ENCODE measurements at places on chromosomes 3 and 15.

GRCh38 chr3:177354466-177354865 lies 157.2 kb upstream of the TBL1XR1 start:
- DNase-seq, result no peak

- no peak for DNase-seq
These were observed 171.0 kb downstream of the FNDC3B start for GRCh38 chr3:172210355-172210754.

DNA sequence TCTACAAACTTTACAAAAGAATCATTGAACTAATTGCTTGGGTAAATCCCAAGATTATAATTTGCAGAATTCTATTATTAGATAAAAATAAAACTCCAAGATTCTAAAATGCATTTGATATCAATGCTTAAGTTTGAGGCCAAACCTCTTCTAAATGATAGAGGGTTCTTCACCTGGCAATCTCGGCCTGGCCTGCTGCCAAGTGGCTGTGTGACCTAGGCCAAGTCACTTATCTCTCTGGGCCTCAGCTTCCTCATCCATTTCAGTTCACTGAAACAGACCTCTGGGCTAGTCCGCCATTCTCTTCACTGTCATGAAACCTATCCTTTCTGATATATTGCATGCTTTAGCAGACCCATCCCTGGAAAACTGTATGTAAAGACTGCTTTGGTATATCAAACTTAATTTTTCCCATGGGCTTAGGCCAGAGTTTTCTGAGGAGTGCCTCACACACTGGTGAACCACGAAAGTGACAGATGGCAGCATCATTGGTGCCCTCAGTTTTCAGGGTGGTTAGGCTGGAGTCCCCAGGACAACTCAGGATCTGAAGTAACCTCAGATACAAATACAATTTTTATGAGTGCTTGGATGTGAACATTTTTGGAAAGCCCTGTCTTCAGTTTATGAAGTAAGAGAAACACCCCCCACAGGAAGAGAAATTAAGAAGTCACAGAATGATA lies 21.8 kb downstream of the NUDT16 start:
- no peak for DNase-seq

DNA sequence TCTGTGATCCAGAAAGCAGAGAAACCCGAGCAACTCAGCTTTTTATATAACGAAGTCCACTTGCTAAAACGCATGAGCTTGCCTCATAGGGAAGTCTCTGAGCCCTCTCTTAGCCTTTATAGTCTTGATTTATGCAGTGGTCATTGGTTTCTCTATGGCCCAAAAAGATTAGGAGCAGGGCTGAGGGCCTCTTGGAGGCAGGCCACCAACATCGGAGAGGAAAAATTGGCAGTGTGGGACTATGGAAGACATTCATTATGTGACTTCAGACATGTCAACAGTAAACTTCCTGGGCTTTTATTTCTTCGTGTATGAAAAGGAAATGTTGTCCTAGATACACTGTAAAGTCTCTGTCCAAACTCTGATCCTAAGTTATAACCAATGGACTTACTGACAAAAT lies 13.5 kb downstream of the RAB8B start:
- DNase-seq, result no peak

DNA sequence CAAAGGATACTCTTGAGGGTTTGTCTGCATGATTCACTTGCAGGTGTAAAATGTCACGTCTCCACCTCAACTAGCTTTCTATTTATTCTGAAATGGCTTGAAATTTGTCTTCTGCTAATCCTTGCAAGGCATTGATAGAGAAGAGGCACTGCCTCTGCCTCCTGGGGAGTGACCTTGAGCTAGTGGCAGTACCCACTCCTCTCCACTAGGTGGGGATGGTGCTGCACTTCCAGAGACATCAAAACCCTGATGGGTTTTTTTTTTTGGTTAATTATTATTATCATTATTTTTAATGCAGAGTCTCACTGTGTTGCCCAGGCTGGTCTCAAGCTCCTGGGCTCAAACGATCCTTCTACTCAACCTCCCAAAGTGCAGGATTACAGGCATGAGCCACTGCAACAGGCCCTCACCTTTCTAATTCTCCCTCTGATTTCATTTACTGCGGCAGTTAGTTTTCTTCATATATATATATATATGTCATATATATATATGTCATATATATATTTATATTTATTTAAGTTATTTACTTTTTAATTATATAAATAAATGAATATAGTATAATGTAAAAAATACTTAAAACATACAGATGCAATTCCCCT lies 117.6 kb upstream of the EIF1B start:
- DNase-seq, result peak; percentile 56

DNA sequence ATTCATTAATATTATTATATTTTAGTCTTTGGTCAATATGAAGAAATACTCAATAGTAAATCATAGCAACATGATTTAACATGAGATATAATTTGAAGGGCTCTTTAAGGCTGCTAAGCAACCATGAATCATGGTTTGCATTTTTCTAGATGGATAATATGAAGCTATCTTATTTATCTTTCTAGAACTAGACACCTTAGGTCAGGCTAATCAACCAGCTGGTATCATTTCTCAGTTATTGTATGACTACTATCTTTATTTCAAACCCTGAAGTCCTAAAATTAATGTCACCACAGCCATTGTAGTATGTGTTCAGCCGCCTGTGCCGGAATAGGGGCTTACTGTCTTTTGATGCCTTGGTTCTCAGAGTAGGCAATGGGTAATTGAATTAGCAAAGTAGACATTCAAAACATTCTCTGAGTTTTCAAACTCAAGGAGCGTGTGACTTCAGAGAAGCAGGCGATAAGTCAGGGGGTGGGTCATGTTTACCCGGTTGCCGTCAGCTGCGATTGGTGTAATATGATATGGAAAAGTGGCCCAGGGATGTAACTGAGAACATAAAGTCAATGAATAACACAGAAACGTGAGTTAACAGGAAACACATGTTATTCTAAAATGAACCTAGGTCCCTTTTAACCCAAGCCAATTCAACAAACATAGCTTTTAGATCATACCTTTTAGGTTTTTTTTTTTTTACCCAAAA lies 93.4 kb upstream of the CTDSPL start:
- no peak for DNase-seq

DNA sequence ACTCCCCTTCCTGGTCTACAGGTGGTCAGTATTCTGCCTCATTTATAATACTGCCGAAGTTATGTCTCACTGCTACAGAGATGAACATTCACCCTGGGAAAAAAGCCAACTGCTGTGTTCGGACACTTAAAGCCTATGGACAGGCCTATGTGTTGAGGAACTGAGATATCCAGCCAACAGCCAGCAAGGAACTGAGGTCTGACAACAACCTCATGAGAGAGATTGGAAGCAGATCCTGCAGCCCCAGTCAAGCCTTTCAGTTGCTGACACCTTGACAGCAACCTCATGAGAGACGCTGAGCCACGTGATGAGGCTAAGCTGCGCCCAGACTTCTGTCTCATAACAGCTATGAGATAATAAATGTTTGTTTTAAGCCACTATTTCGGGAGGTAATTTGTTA lies 18.2 kb upstream of the FHIT start:
- no peak for DNase-seq

GRCh38 chr3:49004352-49005302 lies 2.6 kb upstream of the WDR6 start:
- no peak for DNase-seq

DNA sequence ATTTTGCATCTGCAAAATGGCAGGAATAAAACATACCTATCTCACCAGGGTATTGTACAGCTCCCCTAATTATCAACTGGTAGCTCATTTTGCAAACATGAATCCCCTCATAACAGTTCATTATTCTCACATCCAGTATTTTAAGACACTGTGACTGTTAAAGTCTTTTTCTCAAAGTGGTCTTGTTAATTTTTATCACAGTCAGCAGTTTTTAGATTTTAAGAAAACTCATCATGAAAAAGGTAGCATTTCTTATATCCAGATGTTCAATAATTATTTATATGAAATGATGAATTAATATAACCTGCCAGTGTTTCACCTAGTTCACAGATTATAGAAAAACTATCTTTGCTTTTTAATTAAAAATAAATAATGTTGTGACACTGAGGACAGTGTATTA lies 354.9 kb upstream of the ARL6 start:
- no peak for DNase-seq

DNA sequence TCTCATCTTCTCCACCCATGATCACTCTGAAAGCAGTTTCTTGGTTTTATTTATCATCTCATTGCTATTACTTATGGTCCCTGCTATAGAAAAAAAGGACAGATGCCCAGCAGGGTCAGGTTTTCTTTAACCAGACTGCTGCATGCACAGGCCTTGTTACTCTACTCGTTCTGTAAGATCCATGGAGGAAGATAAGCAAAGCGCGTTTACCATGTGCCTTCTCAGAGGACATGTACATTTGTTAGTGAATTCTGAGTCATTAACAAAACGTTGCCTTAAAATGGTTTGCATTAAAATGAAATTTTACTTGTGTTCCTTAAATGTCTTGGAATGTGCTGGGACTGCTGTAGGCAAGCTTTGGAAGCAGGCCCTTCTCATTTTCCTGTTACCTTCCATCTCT lies 657.3 kb upstream of the KCNMB2 start:
- DNase-seq, result no peak

- DNase-seq, result no peak
These were observed 471.8 kb downstream of the GRM7 start for GRCh38 chr3:7332696-7333095.

- DNase-seq, result no peak
These were observed 4.3 kb downstream of the TMPRSS7 start for GRCh38 chr3:112038863-112039262.

DNA sequence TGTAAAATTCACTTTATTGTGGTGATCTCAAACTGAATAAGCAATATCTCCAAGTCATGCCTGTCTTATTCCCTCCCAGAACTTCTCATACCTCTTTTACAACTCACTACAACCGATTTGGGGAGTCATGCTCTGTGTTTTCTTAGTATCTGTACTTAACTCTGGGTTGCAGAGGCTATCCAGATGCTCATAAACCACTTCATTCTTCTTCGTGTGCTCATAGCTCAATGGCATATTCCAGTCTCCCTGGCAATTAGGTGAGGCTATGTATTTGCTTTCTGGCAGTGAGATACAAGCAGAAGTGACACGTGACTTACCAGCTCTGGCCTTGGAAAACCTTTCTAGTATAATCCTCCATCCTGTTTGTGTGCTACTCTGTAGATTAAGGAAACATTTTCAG lies 360.9 kb downstream of the ZNF385D start:
- DNase-seq, result no peak

GRCh38 chr3:68977486-68978167 lies 35.9 kb downstream of the EOGT start:
- DNase-seq, result peak; percentile 8

GRCh38 chr3:24387493-24387892 lies 107.2 kb downstream of the THRB start:
- DNase-seq, result no peak

- DNase-seq, result no peak
These were observed 59.9 kb downstream of the LRRFIP2 start for GRCh38 chr3:37114251-37115145.

GRCh38 chr3:184354121-184354728 lies 7.2 kb downstream of the CLCN2 start:
- DNase-seq, result peak; percentile 52

Data from NB4 (cell line).